Right ventricle myocardium superior (tissue), 1 donor: ENCODE measurements at places on chromosomes 5 and 9. TPM values are rescaled to one million over a fixed set of nuclear protein-coding genes. Genes with fewer than 3 reads are reported as not detected.

PPP2R2B gene
- 0.19 TPM for total RNA-seq

GRCh38 chr5:168620807-168621206 is 41.6 kb upstream of the PANK3 start:
- no peak for DNase-seq

ANKDD1B gene
- not detected for total RNA-seq

GRCh38 chr5:137218896-137219295 is 280.2 kb downstream of the SPOCK1 start:
- DNase-seq: no peak

- no peak for DNase-seq
Measured at GRCh38 chr5:103111468-103111867, 8.5 kb downstream of the GIN1 start.

SLIT3 gene
- 12.5 TPM for total RNA-seq

HRH2 gene
- total RNA-seq: 41.2 TPM

PCDHGB4 gene
- total RNA-seq: 5.8 TPM

DNA sequence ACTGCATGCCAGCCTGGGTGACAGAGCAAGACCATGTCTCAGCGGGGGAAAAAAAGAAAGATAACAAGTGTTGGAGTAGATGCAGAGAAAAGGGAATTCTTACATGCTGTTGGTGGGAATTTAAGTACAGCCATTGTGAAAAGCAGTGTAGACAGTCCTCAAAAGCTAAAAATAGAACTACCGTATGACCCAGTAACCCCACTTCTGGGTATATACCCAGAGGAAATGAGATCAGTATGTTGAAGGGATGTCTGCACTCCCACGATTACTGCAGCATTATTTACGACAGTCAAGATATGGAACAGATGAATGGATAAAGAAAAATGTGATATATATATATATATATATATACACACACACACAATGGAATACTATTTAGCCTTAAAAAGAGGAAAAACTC is 225.3 kb upstream of the SLC24A2 start:
- no peak for DNase-seq

GRCh38 chr9:123564652-123565051 is 208.7 kb downstream of the CRB2 start:
- no peak for DNase-seq

GOLGA1 gene
- total RNA-seq: 16.1 TPM

DNA sequence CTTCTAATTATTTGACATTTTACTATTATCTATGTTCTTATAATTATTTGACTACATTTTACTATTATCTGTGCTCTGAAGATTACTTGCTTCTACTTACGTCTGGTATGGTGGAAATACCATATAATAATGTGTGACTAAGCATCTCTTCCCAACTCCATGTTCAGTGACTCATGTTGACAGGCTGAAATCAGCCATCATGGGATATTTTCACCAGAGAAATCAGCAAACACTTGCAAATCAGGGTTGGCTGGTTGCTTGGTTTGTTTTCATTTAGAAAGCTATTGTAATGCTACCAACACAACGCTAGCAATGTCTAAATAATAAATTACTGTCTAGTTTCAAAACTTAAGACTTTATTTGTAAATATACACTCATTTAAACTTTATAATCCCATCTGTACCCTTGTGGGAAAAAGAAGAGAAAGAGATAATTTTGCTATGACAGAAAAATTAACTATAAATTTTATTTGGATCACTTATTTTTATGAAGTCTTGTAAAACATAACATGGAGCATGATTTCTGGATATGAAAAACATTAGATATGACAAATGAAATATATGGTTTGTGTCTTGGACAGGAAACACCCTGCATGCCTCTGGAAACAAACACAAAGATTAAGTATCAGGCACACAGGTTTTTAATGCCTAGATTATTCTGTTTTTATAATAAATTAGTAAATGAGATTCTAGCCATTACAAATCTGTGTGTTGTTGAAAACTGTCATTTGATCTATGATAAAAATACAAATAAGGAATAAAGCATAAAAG is 337.6 kb downstream of the BNC2 start:
- DNase-seq: no peak

DNA sequence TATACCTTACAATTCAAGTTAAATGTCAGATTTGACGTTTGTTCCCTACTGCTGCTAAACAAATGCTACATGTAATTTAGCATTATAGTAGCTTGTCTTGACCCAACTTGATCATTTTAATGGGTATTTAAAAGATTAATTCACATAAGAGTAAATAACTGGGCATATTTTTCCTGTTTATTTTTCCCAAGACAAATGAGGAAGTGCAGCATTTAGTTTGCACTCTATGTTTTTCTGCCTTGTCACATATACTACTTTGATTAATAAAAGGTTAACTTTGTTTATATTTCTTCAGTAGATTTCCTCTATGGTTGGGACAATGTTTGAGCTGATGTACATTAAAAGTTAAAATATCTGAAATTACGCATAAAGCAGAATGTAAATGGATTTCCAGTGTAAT is 641.8 kb downstream of the PRR16 start:
- no peak for DNase-seq

GRCh38 chr5:150184006-150184405 is 5.9 kb upstream of the SLC6A7 start:
- DNase-seq: no peak

GRCh38 chr9:39587844-39588499 is 232.5 kb downstream of the SPATA31A1 start:
- DNase-seq: no peak

SMIM32 gene
- total RNA-seq: not detected

SYK gene
- 6.5 TPM for total RNA-seq

EIF4E1B gene
- not detected for total RNA-seq
